Fibroblast of lung (primary cell): ENCODE measurements at places on chromosomes 12 and 14.
A peak's percentile ranks its signal among the peaks of the same experiment; 100 is the strongest.

DNA sequence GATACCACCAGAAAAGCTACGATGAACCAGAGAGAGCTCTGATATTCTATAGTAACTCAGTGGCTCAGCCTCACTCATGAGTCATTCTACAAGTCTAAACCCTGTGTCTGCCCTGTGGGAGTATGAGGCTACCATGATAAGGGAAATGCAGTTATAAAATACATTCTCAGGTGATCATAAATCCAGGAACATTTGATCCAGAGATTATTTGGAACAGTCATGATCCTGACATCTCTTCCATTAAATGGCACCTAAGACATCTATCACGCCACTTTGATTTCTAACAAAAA, 202.6 kb upstream of the RASSF8 start:
- no peak overlapping the region for H3K4me3 ChIP-seq
- H3K4me1 ChIP-seq: no peaks in the 10 kb centered on the region
- no peaks in the 10 kb centered on the region for H3K27me3 ChIP-seq
- DNase-seq: peak; percentile 19
- no peaks in the 10 kb centered on the region for H3K36me3 ChIP-seq
- no peak overlapping the region for H3K27ac ChIP-seq

DNA sequence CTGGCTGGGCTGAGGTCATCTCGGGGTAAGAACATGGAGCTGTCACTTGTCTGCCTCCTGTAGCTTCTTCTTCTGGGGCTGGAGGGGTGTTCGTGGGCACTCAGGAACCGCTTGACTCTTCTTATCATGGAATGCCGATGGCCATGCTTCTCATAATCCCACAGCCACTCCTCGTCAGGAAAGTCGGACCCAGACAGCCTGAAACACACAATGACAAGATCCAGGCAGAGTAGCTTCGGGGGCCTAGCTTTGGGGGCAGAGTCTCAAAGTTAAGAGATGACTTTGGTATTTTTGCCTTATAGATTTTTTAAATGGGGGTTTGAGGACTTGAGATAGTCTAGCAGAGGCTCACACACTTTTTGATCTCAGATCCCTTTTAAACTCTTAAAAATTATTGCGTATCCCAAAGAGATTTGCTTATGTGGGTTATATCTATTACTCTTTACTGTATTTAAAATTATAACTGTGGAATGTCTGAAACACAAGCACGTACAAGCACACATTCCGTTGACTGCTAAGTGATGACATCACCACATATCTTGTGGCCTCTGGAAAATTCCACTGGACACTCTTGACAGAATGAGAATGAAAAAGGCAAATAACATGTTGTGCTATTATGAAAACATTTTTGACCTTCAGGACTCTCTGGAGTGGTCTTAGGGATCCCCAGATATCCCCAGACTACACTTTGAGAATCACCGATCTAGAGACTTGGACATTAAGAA, 43.3 kb downstream of the BEST3 start:
- no peaks in the 10 kb centered on the region for H3K36me3 ChIP-seq
- no peaks in the 10 kb centered on the region for H3K27me3 ChIP-seq
- DNase-seq: peak; percentile 95
- H3K4me1 ChIP-seq: peaks cover 8% of the 10 kb centered on the region
- H3K4me3 ChIP-seq: no peak overlapping the region

DNA sequence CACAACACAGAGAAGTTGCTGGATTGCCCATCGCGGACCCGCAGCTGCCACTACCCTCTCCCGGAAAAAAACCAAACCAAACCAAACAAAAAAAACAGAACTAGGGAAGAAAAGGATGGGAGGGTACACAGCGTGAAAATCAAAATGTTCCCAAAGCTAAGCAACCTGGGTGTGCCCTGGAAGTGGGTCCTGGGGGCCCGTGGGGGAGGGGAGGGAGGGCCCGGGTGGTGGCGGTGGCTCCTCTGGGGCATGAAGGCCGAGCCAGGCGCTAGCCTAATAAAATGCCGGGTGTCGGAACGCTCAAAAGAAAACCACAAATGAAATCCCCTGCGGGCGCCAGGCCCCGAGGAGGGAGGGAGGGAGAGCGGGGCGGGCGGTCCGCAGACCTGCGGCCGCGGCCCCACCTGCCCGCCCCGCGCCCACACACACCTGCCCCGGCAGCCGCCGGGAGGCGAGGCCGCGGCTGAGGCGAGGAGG, 787 bp downstream of the HECTD4 start:
- no peaks in the 10 kb centered on the region for H3K27me3 ChIP-seq
- no peak for DNase-seq
- peak overlapping the region; percentile 57 for H3K27ac ChIP-seq
- peaks cover 4% of the 10 kb centered on the region for H3K4me1 ChIP-seq
- peak overlapping the region; percentile 78 for H3K4me3 ChIP-seq

- no peak overlapping the region for H3K4me3 ChIP-seq
- no peak for DNase-seq
- H3K36me3 ChIP-seq: no peaks in the 10 kb centered on the region
- H3K27me3 ChIP-seq: no peaks in the 10 kb centered on the region
- no peak overlapping the region for H3K27ac ChIP-seq
- H3K4me1 ChIP-seq: no peaks in the 10 kb centered on the region
Observed at GRCh38 chr12:132244724-132245295, 84.6 kb downstream of the GALNT9 start.

- no peaks in the 10 kb centered on the region for H3K27me3 ChIP-seq
- H3K27ac ChIP-seq: no peak overlapping the region
- H3K4me3 ChIP-seq: no peak overlapping the region
- no peaks in the 10 kb centered on the region for H3K4me1 ChIP-seq
- H3K36me3 ChIP-seq: no peaks in the 10 kb centered on the region
Observed at GRCh38 chr14:90505531-90505930, 108.7 kb downstream of the CALM1 start.

DNA sequence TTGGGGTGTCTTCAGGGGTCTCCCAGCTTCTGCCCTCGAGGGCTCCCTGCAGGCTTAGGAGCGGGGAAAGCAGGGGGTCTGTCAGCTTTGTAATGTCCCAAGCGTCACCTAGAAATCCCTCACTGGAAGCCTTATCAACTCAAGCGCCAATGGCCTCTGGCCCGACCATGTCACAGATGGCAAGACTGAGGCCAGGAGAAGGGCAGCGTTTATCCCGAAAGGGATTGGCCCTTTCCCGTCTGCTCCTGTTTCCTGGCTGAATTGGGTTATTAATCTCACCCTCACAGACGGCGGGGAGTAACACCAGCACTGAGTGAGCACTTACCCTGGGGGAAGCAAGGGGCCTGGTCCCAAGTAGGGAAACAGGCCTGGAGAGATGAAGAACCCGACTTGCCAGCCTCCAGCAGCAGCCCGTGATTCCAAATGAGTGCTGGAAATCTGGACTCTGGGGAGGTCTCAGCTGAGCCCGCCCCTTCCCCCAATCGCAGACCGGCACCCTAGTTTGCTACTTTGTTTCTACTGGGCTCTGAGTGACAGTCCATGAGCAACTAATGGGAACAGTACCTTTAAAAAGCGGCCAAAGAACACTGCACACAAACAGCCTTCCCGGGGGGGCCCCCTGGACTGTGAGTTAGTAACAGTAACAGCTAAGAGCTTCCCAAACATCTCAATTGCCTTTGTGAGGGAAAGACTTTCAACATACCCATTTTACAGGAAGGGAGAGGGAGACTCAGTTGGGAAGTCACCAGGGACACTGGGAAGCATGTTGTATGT, 2.1 kb upstream of the NCOR2 start:
- H3K36me3 ChIP-seq: no peaks in the 10 kb centered on the region
- no peak for DNase-seq
- H3K4me3 ChIP-seq: no peak overlapping the region
- H3K27ac ChIP-seq: no peak overlapping the region
- H3K27me3 ChIP-seq: no peaks in the 10 kb centered on the region

- peaks cover 1% of the 10 kb centered on the region for H3K36me3 ChIP-seq
- no peaks in the 10 kb centered on the region for H3K27me3 ChIP-seq
- H3K4me1 ChIP-seq: no peaks in the 10 kb centered on the region
- DNase-seq: no peak
- no peak overlapping the region for H3K27ac ChIP-seq
- no peak overlapping the region for H3K4me3 ChIP-seq
Observed at GRCh38 chr12:7145671-7146070, 15.5 kb downstream of the CLSTN3 start.

DNA sequence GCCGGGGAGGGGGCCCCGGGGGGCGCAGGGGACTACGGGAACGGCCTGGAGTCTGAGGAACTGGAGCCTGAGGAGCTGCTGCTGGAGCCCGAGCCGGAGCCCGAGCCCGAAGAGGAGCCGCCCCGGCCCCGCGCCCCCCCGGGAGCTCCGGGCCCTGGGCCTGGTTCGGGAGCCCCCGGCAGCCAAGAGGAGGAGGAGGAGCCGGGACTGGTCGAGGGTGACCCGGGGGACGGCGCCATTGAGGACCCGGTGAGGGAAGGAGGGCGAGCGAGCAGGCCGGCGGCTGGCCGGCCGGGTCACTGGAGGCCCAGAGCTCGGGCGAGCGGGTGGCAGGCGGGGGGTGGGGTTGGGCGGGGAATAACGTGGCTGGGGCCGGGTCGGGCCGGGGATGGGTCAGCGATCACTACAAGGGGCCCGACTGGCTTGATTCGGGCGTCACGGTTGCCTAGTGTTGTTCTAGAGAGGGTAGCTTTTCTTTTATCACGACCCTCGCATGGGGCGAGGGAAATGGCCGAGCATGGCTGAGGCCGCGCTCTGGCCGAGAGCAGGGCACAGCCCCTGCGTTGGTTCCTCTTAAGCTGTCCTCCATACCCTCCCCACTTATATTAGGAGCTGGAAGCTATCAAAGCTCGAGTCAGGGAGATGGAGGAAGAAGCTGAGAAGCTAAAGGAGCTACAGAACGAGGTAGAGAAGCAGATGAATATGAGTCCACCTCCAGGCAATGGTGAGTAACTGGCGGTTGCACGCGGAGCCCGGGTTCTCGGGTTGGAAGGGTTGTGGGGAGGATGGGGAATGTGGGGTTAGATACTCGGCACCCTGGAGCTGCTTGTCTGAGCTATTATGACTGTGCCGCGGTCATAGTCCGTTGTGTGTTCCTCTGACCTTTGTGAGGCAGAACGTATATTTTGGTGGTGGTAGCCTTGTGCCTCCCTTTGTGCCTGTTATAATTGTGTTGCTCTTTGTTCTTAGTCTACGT, 603 bp downstream of the PABPN1 start:
- peaks cover 13% of the 10 kb centered on the region for H3K36me3 ChIP-seq
- peak overlapping the region; percentile 95 for H3K4me3 ChIP-seq
- DNase-seq: peak; percentile 41
- H3K4me1 ChIP-seq: peaks cover 4% of the 10 kb centered on the region
- H3K27ac ChIP-seq: peak overlapping the region; percentile 92
- H3K27me3 ChIP-seq: no peaks in the 10 kb centered on the region

DNA sequence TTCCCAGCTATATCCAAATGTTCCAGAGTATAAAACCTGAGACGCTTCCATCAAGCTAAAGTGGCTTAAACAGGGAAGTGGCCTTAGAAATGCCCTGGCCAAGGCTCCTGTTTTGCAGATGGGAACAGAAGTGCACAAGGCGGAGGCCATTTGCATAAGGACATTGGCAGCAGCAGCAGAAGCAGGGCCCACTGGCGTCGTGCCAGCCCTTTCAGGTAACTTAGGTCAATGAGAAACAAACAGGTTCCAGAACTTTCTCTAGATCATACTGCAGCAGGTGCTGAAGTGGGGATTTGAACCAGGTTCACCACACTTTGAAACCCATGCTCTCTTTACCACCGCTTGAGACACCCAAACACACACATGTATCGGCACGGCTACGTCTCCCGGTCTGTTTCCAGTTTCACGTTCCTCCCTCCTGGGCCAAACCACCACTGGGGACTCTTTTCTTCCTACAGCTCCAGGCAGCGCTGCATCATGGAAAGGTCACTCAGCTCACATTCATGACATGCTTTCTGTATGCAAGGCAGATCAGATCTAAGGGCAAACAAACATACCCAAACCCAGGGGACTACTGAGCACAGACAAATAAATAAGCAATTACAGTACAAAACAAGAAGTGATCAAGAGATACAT, 46.0 kb upstream of the PLEKHG6 start:
- H3K4me1 ChIP-seq: no peaks in the 10 kb centered on the region
- H3K27ac ChIP-seq: no peak overlapping the region

GRCh38 chr14:66998013-66998412, 191.2 kb upstream of the GARIN2 start:
- H3K27me3 ChIP-seq: no peaks in the 10 kb centered on the region
- H3K4me3 ChIP-seq: no peak overlapping the region
- H3K27ac ChIP-seq: no peak overlapping the region
- no peak for DNase-seq

DNA sequence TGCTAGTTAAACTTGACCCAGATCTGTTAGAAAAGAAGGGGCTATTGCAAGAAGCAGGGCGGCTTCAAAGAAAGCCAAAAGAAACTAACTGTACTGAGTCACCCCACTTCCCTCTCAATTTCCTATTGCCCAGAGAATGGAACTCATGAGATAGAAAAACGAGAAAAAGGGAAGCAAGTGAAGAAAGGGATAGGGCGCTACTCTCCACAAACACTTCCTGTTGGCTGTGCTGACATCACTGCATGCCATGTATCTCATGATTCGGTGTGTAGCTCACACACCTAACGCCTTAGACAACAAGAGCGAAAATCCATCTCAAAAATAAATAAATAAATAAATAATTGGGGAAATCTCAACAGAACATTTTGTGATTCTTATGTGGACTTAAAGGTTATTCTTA, 13.0 kb upstream of the P2RX4 start:
- DNase-seq: no peak
- H3K27me3 ChIP-seq: no peaks in the 10 kb centered on the region
- no peak overlapping the region for H3K27ac ChIP-seq
- no peaks in the 10 kb centered on the region for H3K4me1 ChIP-seq
- no peak overlapping the region for H3K4me3 ChIP-seq
- no peaks in the 10 kb centered on the region for H3K36me3 ChIP-seq

DNA sequence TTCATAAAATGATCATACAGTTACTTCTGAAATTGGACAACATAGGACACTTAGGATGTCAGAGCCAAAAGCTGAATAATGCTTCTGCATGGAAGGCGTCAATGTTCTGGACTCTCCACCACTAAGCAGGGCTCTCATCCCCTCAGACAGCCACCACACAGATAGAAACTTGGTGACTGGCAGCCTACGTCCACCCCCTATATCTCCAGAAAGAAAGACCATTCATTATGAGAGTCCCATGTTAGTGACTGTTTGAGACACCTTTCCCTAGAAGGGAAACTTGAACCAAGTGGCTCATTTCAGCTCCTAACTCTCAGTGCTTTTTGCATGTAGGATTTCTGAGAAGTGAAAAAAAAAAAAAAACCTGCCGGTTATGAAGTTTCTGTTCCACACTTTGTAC, 251.0 kb upstream of the FKBP4 start:
- no peak overlapping the region for H3K27ac ChIP-seq
- no peaks in the 10 kb centered on the region for H3K36me3 ChIP-seq
- no peak for DNase-seq
- H3K4me1 ChIP-seq: no peaks in the 10 kb centered on the region
- no peak overlapping the region for H3K4me3 ChIP-seq
- H3K27me3 ChIP-seq: no peaks in the 10 kb centered on the region

- H3K27ac ChIP-seq: peak overlapping the region; percentile 95
- H3K27me3 ChIP-seq: no peaks in the 10 kb centered on the region
Observed at GRCh38 chr12:93785249-93786010, 108.3 kb downstream of the CRADD start.

- H3K4me3 ChIP-seq: no peak overlapping the region
Observed at GRCh38 chr12:96711364-96711763, 195.7 kb upstream of the NEDD1 start.

- no peak overlapping the region for H3K27ac ChIP-seq
- no peak for DNase-seq
- no peaks in the 10 kb centered on the region for H3K36me3 ChIP-seq
- no peaks in the 10 kb centered on the region for H3K27me3 ChIP-seq
- no peaks in the 10 kb centered on the region for H3K4me1 ChIP-seq
Observed at GRCh38 chr12:84186433-84186832, 726.2 kb downstream of the SLC6A15 start.
